CD4-positive, alpha-beta T cell treated with Interferon gamma for 1 hour (primary cell): ENCODE measurements at places on chromosomes 7 and 10.
A peak's percentile ranks its signal among the peaks of the same experiment; 100 is the strongest.

DNA sequence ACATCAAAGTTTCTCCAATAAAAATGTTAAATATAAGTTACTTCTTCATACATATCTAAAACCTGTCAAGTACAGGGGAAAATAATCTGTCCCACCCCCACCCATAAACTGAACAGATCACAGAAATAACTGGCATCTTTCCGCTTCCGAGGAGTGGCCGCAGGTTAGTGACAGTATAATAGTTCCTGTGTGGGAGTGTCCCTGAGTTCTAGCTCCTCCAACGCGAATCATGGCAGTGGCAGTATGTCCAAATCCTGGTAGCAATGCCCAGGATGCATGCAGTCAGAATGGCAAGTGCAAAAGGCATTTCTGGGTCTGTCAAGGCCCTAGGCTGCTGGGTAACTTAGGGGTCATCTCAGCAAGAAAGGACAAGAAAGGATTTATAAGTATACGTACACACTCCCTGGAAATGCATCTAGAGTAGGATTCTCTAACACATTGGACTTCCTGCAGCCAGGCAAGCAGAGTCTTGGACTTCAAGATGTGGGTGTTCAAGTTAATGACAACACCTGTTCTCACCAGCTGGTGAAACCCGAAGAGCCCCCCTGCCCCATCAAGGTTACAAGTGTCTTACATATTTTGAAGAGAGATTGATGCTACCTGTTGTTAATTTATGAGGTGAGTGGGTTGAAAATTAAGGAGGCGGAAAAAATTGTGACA is 94.4 kb upstream of the COL1A2 start:
- no peak for DNase-seq

- DNase-seq = no peak
These were observed 171.6 kb downstream of the GALNT17 start for GRCh38 chr7:71303566-71303965.

DNA sequence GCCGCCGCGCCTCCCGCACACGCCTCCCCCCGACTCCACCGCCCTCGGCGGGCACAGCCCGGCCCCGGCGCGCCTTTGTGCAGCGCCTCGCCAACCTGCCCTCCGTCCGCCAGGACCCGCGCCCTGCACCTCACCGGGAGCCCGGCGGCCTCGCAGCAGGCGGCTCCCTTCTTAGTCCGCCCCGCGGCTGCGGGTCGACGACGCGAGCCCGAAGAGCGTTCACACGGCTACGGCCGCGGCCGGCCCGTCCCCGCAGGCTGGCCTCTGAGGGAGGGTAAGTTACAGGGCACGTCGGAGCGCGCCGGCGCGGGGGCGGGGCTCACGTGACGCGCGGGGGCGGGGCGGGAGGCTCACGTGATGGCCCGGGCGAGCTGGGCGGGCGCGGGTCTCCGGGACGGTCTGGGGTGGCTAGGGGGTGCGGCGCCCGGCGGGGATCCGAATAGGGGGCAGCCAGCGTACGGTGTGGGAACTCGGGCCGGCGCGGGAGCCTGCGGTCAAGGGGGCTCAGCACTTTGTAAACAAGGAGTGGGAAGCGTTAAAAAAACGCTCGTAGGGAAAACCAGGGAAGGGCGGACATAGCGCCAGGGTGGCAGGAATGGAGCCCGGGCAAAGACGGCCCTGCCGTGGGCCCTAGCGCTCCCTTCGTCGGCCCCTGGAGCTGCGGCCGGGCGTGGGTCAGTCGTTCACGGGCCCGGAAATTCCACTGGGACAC is at the start of gene ARHGAP12:
ARHGAP12 (minus strand) TSS at position 283 of the 712 bp plus-strand sequence. CDS start 19,976 bp downstream, outside the sequence.
- DNase-seq = peak; percentile 79

- no peak for DNase-seq
These were observed 19.0 kb downstream of the SH2B2 start for GRCh38 chr7:102305414-102306268.

DNA sequence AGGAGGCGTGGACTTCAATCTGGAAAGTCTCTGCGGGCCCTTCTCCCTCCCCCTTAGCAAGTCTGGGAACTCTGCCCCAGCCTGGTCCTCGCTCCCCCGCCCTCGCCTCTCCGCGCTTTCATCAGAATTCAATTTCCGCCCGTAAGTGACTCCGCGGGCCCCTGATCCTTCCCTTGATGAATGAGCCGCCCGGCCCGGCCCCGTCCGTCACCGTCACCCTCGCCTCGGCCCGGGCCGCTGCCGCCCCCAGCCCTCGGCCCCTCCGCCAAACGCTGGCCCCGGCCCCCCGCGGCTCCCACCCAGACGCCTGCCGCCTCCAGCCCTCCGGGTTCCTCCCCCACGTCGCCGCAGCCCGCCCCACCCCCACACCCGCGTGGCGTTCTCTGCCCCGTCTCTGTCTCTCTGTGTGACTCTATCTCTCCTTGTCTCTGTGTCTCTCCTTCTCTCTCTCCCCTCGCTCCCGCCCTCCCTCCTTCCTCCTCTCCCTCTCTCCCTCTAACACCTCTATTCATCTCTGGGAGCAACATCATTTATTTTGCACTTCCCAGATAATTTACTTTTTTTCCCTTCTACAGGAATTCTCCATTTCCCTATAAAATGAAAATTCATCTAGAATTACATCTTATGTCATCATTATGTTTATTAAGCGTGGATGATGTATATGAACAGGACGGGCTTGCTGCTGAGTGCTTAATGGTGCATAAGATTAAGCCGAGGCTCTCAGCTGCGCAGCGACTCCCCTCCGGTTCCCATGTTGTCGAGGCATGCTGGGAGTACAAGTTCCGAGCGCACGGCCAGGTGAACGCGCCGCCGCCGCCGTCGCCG is 91.2 kb upstream of the PAX2 start:
- no peak for DNase-seq
